ENCODE measurements at places on chromosomes 3 and 15.
A peak's percentile ranks its signal among the peaks of the same experiment; 100 is the strongest.

DNA sequence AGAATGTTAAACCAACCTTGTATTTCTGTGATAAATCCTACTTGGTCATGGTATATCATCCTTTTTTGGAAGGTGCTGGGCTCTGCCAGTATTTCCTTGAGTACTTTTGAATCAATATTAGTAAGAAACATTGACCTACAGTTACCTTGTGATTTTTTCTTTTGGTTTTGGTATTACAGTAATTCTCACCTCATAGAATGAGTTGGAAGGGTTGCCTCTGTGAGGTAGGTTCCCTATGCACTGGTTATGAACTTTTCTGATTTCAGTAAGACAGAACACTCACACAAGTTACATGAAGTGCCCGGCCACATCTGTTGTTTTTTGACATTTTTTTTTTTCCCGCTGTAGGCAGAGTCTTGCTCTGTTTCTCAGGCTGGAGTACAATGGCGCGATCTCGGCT, 20.0 kb downstream of the PCCB start:
- DNase-seq = no peak

- DNase-seq = no peak
Observed at GRCh38 chr3:146052791-146053310, 108.1 kb downstream of the PLOD2 start.

- peak; percentile 30 for DNase-seq
Observed at GRCh38 chr3:13452490-13453335, 27.4 kb upstream of the HDAC11 start.

DNA sequence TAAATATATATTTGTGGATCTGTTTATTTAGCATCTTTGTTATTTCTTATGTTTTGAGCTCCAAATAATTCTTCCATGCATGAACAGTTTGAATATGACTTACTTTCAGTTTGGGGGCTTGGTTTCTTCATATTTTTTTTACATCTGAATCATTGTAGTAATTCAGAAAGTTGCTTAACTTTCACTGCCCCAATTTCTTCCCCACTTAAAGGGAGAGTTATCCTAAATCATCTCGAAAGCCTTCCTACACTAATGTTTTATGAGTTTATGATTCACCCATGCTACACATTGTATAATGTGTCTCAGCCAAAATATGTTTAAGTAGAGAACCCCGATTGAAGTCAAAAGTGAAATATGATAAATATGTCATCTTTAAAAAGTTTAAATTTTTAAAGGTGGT, 47.8 kb downstream of the SPRED1 start:
- no peak for DNase-seq

GRCh38 chr15:39432912-39433348, 147.9 kb upstream of the THBS1 start:
- DNase-seq = no peak

GRCh38 chr3:6112546-6112945, 748.4 kb upstream of the GRM7 start:
- no peak for DNase-seq

GRCh38 chr3:81699536-81700320, 61.7 kb downstream of the GBE1 start:
- no peak for DNase-seq

DNA sequence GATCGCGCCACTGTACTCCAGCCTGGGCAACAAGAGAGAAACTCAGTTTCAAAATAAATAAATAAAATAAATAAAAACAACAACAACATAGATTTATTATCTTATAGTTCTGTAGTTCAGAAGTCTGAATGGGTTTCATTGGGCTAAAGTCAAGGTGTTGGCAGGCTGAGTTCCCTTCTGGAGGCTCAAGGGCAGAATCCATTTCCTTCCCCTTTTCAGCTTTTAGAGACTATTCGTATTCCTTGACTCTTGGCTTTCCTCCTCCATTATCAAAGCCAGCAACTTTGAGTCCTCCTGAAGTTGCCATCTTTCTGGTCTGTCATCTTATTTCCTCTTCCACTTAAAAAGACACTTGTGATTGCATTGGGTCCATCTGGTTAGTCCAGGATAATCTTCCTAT, 12.1 kb downstream of the BLM start:
- DNase-seq = no peak

GRCh38 chr3:154143873-154144272, 22.7 kb downstream of the ARHGEF26 start:
- DNase-seq = no peak

- DNase-seq = peak; percentile 22
Observed at GRCh38 chr15:67931861-67932260, 92.0 kb upstream of the RNU6-1 start.

DNA sequence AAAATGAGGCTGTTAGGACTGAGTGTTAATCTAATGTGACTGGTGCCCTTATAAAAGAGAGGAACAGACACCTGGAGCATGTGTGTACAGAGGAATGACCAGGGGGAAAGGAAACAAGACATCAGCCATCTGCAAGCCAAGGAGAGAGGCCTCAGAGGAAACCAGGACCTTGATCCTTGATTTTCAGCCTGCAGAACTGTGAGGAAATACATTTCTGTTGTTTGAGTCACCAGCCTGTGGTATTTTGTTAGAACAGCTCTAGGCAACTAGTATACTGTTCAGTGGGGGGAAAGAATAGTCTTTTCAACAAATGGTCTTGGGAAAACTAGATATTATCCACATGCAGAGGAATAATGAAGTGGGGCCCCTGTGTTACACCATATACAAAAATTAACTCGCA, 80.6 kb downstream of the CCR1 start:
- peak; percentile 91 for DNase-seq

DNA sequence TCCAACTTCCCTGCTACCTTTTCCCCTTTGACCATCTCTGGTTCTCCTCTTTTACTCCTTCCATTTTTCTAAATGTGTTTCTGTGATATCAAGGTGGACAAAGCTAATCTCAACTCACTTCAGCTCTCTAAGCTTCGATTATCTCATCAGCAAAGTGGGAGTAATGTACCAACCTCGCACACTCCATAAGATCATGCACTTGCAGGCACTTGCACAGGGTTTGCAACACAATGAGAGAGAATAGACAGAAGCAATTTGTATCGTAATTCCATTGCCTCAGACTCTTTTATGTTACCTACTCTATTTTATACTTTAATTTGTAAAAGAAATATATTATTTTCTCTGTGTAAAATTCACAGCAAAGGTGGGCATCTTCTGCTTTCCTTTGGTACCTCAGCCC, 7.0 kb upstream of the POLQ start:
- DNase-seq = no peak

DNA sequence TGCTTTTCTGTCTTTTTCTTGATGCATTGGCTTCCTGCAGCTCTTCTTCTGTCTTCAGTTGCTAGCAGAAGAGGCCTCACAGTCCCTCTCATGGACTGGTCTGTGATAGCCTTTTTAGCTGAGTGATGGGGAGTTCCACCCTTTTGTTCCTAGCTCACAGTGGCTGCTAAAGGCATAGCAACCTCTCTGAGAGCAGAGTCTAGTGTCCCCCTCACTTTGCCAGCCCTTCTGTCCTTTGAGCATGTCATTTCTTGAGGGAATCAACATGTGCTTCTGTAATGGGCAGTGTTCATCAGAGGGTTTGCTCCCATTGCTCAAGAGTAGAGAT, 44.4 kb downstream of the GAP43 start:
- DNase-seq = no peak

DNA sequence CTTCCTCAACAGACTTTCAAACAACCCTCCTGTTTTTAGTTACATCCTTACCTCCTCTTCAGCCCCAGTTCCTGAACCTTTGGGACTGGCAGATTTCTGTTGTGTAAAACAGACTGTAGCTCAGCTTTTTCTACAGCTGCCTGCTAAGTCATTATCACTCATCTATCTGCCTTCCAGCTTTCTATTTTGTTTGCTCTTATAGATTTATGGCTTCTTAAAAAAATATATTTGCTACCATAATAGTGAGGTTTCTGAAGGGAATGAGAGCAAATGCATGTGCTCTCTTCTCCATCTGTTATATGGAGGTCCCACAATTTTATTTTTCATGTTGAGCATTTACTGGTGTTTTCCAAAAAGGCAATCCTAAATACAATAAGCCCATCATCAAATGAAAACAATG, 18.2 kb upstream of the GJD2 start:
- DNase-seq = no peak

DNA sequence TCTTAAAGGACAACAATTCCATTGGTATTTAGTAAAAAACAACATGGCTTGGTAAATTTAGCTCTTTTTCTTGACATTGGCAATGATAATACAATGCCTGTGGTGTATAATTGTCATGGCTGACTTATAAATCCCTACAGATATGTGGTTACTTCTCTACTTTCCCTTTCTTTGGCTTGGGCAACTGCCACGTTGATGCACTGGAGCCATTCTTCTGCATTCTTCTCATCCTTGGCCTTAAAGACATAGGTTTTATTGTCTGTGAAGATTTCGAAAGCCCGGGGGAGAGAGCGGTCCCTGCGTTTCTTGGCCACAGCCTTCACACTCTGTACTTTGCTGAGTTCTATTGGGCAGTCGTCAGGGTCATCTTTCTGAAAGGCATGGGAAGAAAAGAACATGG, 101.1 kb upstream of the CCNL1 start:
- peak; percentile 85 for DNase-seq

- DNase-seq = no peak
Observed at GRCh38 chr3:63384382-63384781, 106.3 kb downstream of the SYNPR start.

DNA sequence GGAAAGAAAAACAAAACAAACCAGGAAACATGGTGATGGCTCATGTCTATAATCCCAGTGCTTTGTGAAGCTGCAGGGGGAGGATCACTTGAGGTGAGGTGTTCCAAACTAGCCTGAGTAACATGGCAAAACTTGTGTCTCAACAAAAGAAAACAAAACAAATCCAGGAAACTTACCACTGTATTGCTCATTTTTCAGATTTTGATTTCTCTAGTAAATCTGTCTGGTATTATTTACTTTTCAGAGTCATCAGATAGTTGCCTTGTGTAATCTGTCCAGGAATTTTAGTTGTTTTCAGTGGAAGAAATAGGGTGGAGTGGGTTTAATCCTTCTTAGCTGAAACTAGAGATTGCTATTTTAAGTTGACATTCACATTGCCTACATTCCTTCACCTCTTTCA, 91.8 kb upstream of the ALCAM start:
- DNase-seq = peak; percentile 52

DNA sequence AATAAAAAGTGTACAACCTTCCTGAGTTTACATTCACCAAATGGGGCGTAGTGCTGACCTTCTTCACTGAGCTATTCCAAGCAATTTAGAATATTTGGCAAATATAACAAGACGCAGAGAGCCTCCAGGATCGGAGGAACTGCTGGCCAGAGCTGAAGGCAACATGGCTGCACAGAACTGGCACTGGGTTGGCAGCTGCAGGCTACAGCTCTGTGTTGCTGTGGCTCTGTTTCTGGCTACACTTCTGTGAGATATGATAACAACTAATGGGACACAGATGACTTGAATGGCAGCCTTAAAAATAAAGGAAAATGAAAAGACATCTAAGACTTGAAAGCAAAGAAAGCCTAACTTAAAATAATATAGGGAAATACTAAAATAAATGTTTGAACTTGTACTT, 10.8 kb upstream of the SLC6A20 start:
- no peak for DNase-seq

GRCh38 chr3:113221721-113222257, 10.4 kb downstream of the BOC start:
- DNase-seq = no peak

DNA sequence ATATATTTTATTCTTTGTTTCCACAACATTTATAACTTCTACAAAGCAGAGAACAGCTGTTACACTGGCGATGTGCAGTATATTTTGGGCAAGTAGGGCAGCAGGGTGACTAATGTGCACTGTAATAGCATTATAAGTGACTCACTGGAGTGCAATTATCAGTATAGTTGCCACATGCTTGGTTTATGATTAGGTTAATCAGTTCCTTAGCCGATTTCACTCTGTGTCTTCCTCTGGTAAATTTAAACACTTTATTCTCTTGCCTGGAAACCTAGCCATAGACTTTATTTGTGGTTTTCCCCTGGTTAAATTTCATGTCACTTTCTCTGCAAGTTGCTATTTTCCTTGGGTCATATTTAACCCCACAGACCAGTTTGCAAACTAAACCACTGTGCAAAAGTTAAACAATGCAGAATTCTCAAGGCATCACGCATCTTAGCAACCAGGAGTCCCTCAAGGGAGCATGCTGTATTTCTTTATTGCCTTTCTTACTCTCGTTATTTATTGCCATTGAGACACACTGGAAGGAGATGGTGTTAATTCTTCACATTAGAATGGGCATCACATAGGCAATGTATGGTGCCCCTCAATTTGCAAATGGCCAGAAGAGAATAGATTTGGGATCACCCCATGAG, 690.2 kb upstream of the DPPA4 start:
- DNase-seq = peak; percentile 75

DNA sequence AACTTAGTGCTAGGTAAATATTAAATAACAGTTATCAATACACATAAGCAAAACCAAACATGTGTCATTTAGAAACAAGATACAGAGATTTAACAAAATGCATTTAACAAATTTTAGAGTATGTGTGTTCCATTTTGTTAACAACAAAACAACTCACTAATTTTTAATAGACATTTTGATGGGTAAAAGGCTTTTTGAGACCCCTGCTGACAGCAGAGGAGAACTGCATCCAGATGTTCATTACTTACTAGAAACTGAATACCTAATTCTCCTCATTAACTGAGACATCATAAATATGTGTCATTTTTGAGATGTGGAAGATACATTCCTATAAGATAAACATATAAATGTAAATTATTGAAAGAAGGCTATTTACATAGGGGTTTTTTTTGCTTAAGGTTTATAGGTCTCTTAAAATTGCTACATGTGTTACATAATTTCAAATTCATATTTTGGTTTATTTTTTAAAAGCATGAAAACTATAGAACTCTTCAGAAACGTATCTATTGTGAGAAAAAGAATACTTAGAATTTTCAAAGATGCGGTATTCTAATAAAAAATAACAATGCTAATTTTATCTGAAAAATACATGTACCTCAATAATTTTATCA, 1009.8 kb downstream of the TUSC7 start:
- DNase-seq = no peak

DNA sequence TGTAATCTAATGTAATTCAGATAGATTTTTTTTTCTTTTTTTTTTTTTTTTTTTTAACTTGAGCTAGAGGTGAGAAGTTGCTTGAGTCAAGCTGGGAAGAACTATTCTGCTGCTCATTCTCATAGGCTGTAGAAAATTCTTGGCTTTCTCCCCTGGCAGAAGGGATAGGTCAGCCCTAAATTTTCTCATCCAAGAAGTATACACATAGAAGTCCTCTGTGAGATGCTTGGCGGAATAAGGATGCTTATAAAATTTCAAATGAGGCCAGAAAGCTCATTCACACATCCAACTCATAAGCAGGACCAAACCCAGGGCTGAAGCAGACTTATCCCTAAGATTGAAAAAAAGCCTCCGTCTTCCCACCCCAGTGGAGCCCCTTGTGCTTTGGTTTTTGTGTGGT, 572.5 kb downstream of the SQOR start:
- DNase-seq = no peak

GRCh38 chr3:140756240-140757016, 78.6 kb downstream of the TRIM42 start:
- DNase-seq = no peak

GRCh38 chr3:10549617-10550230, 44.3 kb upstream of the ATP2B2 start:
- DNase-seq = no peak

DNA sequence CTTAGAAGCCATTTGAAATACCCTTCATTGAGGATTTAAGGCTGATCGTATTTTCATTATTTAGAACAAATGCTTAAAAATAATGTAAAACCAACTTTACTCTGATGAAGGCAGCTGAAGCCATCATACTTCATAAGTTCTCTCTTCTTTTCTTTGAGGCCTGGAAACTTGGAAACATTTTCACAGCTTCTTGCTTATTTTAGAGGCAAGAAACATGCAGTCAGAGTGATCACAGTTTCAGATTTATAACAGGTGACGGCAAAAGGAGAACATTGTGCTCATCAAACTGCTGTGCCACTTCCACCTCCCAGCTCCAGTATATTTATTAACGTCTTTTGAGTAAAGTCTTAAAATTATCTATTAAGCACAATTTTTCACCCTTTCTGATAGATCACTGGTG, 376.1 kb downstream of the PTPRG start:
- DNase-seq = no peak
